Dermis blood vessel endothelial cell (primary cell): ENCODE measurements at places on chromosomes 7 and 10. TPM values are rescaled to one million over a fixed set of nuclear protein-coding genes. Genes with fewer than 3 reads are reported as not detected.

- no peak for DNase-seq
Observed at GRCh38 chr10:87640043-87640442, 19.6 kb upstream of the PAPSS2 start.

GRCh38 chr10:14456218-14456869, 125.6 kb upstream of the FRMD4A start:
- no peak for DNase-seq

GRCh38 chr10:44911081-44911540, at the start of gene TMEM72:
Gene TMEM72, plus strand, starts transcription at chr10:44911337. Its CDS starts 176 bp downstream, at chr10:44911513.
- DNase-seq = no peak

- DNase-seq = no peak
Observed at GRCh38 chr10:131638880-131639278, 261.9 kb upstream of the PPP2R2D start.

- no peak for DNase-seq
Observed at GRCh38 chr7:104955276-104955675, 58.7 kb upstream of the KMT2E start.

GRCh38 chr10:102743078-102743587, 615 bp upstream of the WBP1L start:
- DNase-seq = no peak

DNA sequence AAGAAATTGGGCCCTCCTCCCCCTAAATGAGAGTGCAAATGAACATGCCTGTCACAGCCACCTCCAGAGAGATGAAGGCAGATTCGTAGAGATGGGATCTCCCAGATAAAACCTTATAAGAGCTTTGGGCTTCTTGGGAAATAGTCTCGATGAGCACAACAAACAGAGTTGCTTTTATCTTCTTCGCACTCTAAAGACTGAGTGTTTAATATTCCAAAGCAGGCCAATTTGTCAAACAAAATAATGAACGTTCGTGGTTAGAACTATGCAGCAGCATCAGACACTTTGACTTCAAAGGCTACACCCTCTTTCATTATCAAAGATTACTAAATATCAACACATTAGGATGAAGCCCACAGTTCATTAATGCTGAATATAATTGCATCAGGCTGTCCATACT, 256.2 kb downstream of the SKIDA1 start:
- DNase-seq = no peak

DNA sequence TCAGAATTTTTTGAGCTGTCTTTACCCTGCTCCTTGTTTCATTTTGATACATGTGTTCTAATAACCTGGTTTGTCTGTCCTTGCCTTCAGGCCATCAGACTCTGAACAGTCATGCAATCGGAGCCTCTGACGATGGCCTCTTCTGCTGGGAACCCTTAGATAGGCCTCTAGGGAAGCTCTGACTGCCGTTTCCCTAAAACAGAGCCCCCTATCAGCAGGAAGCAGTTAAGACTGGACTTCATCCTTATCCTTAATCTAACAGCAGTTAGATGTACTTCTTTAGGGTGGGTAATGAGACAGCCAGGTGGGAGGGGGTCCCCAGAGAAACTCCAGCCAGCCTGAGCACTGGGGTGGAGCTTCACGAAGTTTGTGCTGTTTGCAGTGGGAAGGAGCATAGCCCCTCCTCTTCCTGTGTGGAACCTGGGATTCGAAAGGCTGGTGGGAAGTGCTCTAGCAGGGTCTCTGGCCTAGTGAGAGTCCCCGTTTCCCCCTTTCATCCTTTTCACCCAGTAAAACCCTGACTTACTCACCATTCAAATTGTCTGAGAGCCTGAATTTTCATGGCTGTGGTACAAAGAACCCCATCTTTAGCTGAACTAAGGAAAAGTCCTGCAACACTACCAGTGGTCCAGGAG, 28.4 kb upstream of the SORCS3 start:
- DNase-seq = no peak

DNA sequence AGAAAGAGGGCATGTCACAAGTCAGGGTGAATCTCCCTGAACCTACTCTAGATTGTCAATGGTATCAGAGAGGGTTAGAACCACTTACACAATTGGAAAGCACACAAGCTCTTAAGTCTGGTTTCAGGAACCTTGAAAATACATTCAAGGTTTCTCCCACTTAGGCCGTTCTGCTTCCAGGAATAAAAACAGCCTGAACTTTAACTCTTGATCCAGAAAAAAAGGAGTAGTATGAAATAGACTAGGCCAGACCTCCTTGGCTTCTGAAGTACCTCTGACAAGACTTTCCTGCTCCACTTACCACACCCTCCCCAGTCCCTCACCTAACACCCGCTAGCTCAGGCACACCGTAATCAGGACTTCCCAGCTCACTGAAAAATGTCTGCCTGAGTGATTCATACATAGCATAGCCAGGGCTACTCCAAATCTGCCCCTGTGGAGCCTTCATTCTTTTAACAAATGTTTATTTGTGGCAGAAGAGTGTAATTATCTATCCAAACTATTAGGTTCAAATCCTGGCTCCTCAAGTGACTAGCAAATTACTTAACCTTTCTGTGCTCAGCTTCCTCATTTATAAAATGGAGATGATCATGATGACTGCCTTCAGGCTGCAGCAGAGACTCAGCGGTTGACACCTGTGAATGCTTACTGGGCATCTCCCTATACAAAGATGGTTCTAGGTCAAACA, 30.3 kb upstream of the IL6 start:
- DNase-seq = no peak

DNA sequence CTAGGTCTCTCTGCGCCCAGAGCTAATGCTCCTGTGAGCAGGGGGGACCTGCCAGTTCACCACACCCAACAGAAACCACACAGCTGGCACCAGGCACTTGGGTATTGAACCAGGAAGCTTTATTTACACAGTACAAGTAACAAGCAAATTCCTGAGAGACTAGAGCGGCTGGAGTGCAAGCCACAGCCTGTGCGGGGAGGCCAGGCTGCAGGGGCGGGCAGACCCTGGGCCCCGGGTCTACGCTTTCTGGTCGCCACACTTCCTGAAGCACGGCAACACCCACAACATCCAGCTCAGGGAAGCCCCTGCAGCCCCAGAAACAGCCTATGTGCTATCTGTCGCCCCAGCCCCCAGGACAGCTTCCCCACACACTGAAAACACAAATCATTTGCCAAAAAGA, 125.0 kb downstream of the FAM53B start:
- no peak for DNase-seq

- no peak for DNase-seq
Observed at GRCh38 chr10:105188737-105189462, 547.8 kb downstream of the SORCS3 start.

DNA sequence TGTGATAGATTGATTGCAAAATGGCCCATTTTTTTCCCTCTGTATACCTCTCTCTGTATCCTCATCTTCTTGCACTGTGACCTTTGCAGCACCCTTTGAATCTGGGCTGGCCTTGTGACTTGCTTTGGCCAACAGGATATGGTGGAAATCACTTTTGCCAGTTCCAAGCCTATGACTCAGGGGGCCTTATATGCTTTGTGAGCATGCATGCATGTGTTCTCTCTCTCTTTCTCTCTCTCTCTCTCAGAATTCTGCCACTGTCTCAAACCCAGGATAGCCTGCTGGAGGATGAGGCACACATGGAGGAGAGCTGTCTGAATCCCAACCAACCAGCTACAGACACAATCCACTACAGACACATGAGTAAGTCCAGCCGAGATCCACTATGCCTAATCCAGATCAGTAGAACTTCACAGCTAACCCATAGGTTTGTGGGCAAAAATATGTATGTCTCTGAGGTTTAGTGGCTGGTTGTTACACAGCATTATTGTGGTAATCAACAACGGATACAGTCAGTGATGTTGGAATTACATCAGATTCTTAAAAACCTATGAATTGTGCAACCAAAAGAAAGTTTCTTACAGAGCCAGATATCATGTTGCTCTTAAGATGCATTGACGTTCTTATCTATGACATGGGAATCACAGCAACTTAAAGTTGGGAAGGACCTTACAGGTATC, 41.8 kb upstream of the ABCB4 start:
- DNase-seq = peak; percentile 51

DNA sequence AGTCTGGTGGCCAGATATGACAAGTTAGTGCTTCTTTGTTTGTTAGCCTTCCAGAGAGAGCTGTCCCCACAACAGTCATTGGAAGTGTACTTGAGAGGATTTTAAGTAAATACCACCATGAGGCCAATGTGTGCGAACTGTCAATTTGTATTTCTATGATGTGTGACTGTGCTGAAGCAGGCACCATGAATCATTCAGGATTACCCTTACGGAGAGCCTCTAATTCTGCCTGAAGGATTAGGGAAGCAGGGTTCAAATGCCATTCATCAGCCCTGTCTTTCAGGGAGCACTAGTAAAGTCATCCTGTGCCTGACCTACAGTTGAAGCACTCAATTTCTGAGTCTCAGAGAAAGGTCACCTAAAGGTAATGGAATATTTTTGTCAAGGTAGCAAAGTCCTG, 109.3 kb downstream of the GATA3 start:
- DNase-seq = no peak

Gene C7orf57
- total RNA-seq = not detected in 2 replicates

Gene LRRC4
- total RNA-seq = 1.0 and 1.2 TPM in 2 replicates

Gene ASIC3
- total RNA-seq = 0.42 TPM in 1 of 2 replicates, not detected in the other

Gene ACBD7
- total RNA-seq = 0.85 and 6.0 TPM in 2 replicates

Gene MRC1
- total RNA-seq = 156 and 249 TPM in 2 replicates

Gene HOXA5
- 5.6 and 6.1 TPM in 2 replicates for total RNA-seq

Gene PKD2L1
- not detected in 2 replicates for total RNA-seq
